CD4-positive, alpha-beta T cell treated with Interleukin-17A for 4 hours (primary cell): ENCODE measurements at places on chromosomes 7 and 10.
A peak's percentile ranks its signal among the peaks of the same experiment; 100 is the strongest.

DNA sequence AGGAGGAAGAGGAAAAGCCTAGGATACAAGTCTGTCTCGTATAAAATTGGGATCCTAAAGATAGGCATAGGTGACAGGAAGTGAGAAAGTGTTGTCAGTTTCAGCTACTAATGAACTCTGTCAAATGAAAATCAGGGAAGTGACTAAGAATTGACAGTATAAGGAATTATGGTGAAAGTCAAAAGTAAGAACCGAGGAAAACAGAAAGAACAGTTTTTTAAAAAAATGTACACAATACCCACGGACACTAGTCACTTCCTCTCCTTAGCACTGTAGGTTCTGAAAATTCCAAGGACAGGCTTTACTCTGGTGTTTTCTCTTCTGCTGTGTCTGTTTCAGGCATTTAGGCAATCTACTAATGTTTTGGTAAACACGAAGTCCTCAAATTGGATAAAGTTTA is 42.3 kb downstream of the ATAD1 start:
- no peak for DNase-seq

DNA sequence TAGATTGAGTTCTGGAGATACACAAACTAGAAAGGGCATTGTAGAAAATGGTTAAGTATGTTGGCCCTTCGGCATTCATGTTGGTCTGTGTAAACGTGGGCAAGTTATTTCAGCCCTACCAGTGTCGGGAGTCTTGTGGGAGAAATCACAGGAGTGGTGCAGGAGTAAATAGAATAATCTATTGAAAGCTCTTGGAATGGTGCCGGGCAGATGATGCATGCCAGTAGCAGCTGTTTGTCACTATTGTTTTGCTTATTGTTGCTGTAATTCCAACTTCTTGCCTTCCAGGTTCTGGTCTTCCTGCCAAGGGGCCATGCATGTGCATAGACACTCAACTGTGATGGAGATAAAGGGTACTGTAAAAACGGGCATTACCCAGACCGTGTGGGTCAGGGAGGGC is 259.4 kb downstream of the CAMK1D start:
- no peak for DNase-seq

DNA sequence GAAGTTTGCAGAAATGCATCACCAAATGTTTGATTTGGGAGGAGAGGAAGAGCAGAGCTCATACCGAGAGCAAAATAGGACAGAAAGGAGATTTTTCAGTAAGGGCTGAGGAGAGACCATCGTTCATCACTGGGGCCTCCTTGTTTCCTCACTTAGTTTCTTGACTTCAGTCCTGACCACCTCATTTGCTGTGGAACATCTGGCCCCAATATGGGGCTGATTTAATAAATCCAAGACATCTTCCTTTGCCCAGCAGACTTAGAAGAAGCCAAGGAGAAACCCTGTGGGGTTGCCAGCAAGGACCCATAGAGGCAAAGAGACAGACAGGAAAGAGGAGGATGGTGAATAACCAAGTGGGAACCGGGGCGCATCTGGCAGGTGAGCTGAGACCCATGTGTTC is 60.4 kb downstream of the CHST3 start:
- DNase-seq, result no peak

- DNase-seq, result no peak
These were observed 314.9 kb downstream of the RPS24 start for GRCh38 chr10:78348411-78349164.

DNA sequence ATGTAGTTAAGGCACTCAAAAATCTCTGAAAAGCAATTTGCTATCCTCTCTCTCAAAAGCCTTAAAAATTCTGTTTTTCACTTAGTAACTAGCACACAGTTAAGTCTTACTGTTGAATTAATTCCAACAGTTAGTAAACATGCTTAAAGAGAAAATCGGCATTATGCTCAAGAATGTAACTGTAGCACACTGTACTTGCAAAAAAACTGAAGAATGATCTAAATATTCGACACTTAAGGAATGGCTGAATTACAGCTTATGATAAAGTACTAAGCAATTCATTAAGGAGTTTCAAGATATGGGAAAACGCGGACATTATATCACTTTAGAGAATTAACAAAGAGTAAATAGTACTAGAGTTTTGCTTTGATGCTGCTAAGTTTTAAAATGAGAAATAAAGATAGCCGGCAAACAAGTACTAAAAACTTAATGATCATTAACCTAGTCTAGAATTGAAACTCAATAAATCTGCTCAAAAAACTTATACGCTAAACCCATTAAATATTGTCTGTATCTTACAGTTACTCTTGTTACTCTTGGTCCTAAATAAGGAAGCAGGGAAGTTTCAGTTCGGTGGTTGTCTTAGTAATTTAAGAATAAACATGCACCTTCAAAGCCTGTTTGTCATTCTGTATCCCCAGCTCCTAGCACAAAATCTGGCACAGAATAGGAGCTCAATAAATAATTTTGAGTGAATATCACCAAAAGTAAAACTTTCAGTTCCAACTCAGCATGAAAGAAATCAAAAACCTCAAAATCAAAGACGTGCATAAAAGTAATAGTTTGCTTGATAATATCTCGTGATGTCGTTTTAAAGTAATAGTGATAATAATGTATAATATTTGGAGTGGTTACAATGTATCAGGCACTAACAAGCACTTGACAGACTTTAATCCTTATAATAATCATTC is 1.2 kb downstream of the TRDMT1 start:
- no peak for DNase-seq

GRCh38 chr7:114931656-114932011 is 9.7 kb downstream of the MDFIC start:
- peak; percentile 46 for DNase-seq

DNA sequence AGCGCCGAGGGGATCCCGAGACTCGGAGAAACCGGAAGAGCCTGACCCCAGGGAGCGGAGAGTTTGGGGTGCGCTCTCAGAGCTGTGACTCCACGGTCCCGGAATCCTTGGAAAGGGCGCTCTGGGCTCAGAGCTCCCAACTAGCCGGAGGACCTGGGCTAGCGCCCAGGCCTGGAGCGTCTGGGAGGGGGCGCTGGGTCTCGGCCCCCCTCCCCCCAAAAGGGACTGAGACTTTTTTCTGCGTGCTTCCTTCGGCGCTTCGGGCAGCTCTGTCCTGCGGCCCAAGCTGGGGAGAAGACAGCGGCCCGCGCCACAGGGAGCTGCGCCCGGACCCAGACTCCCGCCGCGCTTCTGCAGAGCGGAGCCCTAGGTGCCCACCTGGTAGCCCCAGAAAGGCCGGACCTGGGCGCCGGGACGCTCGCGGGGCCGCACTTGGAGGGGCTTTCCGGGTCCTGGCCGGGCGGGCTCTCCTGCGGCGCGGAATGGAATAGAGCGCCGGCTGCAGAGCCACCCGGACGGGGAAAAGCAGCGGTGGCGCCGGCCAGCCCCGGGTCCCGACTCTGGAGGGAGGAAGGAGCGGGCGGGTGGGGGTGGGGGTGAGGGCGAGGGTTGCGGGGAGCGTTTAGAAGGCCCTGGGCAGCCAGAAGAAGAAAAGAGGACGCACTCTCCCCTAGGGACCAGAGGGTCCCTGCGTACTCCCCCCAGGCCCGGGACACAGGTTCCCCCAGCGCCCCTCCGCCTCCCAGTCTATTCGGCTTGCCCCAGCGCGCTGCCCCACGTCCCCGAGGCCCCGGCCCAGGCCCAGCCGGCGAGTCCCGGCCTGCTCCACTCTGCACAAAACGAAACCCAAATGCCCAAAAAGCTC is 4.7 kb downstream of the ZNF503 start:
- DNase-seq, result no peak

GRCh38 chr10:103765981-103766380 is 89.4 kb downstream of the SH3PXD2A start:
- peak; percentile 93 for DNase-seq

DNA sequence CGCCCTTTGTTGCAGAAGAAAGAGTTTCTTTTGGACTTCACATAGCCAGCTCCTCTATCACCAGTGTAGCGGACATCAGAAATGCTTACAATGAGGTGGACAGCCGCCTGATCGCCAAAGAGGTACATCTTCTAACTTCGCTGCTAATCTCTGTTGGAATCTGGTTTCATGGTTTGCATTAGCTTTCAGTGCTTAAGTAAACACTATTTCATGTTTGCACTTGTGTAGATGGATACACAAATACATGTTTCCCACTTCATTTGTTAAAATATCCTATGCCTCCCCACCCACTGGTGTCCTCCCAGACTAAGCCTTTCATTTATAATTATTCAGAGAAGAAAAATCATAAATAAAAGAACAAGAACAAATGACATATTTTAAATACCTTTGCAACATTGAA is 103.9 kb downstream of the WDFY4 start:
- DNase-seq, result no peak

DNA sequence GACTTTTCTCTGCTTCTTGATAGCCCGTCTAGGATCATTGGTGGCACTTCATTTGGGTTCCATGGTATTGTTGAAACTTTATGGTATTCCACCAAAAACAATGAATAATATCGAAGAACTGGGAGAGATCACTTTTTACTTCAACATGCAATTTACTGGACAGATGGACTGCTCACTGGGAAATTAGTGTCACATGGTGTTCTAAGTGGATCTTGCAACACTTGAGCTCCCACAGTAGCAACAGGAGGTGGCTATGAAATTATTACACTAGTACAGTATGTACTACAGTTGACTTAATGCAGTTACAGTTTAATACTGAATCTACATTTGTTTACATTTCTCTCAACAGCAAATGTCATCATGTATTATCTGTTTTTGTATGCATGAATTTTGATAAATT is 997.3 kb downstream of the REEP3 start:
- no peak for DNase-seq

DNA sequence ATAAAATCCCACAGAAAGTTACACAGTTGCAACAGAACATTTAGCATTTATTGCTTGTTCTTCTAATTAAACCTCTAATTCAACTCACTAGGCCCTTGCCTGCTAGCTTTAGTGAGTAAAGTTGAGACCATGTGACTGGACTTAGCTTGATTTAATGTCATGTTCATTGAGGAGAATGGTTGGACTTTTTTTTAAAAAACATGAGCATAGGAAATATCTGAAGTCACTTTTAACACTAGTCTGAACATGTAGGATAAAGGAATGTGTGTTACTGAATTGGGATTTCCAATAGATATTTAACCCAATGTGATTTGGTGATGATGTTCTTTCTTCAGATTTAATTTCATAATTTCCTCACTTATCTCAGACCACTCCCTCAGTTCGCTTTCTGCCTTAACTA is 24.6 kb upstream of the GLCCI1 start:
- DNase-seq, result no peak

- no peak for DNase-seq
These were observed 3.0 kb downstream of the BUB3 start for GRCh38 chr10:123157210-123157609.

- DNase-seq, result no peak
These were observed 172.3 kb downstream of the AKR1D1 start for GRCh38 chr7:138248609-138249008.

DNA sequence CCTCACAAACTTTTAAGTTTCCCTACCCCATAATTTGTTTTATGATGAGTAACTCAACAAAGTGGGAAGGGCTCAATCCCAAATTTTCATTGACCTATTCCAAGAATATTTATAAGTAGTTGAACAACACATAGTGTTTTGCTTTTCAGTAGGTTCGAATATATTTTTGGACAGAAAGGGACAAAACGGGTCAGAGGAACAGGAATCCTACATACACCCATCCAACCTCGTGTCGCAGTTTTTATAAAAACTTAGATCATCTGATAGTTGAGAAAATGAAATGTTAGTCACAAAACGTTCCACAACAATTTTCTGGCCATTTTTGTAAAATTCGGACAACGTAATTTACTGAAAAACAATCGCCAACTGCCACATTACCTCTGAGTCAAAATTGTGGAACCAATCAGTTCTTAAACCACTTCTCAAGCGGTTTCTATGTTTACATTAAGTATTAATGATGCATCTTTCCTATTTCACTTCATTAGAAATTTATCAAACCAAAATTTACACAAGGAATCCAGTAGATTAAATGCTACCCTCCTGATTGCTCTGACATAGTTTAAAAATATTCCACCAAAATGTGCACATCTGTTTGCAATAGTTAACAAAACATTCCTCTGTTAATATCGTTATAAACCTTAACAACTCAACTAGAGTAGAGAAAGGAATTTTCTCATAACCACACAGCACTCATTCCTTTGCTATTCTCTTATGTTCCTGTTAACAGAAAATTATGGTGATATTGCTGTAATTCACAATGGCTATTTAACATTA is 6.3 kb downstream of the WNT16 start:
- DNase-seq, result no peak

GRCh38 chr10:107619139-107619538 is 454.6 kb upstream of the SORCS1 start:
- no peak for DNase-seq

GRCh38 chr10:33664070-33664469 is 329.6 kb upstream of the NRP1 start:
- DNase-seq, result no peak

- DNase-seq, result no peak
These were observed 29.6 kb upstream of the AKR1C3 start for GRCh38 chr10:5064656-5065055.

DNA sequence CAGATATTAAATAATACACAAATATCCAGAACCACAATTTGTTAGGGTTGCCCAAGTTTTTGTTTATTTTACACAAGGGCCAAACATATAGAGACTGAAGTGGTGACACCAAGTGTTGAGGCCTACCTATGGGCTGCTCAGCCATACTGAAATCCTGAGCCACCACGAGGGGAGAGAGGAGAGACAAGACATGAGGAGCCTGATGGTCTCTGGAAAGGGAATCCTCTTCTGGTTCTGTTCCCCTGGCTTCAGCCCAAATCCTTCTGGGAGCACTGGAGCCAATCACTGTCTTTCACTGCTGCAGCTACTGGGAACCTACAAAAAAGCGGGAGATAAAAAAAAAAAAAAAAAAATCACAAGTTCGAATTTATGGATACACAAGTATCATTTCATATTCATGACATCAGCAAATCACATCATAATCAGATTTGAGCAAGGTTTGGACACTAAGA is 1.9 kb downstream of the SKIDA1 start:
- DNase-seq, result no peak

GRCh38 chr10:15585303-15585715 is 134.4 kb downstream of the ITGA8 start:
- peak; percentile 10 for DNase-seq

- DNase-seq, result no peak
These were observed 195.5 kb downstream of the CELF2 start for GRCh38 chr10:11213137-11213536.

DNA sequence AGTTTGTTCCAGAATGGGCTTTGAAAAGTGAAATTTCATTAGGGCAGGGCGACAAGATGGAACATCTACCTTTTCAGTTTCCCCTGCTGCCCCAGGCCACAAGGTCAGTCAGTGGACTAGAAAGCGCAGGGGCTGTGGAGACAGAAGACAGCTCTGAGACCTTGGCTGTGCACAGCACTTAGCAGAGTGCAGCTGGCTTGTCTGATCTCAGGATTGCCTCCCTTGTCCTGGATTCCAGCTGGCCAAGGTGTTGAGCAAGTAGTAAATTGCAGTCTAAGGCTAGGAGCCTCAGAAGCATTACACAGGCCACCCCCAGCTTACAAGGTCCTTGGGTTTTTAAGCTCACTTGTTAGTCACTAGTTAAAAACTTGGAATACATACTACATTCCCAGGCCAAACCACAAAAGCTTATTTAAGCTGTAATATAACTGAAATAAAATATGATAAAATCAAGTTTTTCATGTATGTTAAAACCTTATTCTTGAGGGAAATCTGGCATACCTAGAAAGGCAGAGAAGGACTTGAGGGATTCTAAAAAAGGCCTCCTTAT is 67.3 kb upstream of the NPY start:
- DNase-seq, result no peak

- peak; percentile 33 for DNase-seq
These were observed 30.2 kb upstream of the EZH2 start for GRCh38 chr7:148914208-148914777.

- no peak for DNase-seq
These were observed 130.7 kb downstream of the TRRAP start for GRCh38 chr7:99008921-99009530.

- no peak for DNase-seq
These were observed 82.8 kb upstream of the ZNF32 start for GRCh38 chr10:43731486-43731885.
